ENCODE measurements at places on chromosomes 16 and 17.
A peak's percentile ranks its signal among the peaks of the same experiment; 100 is the strongest.

DNA sequence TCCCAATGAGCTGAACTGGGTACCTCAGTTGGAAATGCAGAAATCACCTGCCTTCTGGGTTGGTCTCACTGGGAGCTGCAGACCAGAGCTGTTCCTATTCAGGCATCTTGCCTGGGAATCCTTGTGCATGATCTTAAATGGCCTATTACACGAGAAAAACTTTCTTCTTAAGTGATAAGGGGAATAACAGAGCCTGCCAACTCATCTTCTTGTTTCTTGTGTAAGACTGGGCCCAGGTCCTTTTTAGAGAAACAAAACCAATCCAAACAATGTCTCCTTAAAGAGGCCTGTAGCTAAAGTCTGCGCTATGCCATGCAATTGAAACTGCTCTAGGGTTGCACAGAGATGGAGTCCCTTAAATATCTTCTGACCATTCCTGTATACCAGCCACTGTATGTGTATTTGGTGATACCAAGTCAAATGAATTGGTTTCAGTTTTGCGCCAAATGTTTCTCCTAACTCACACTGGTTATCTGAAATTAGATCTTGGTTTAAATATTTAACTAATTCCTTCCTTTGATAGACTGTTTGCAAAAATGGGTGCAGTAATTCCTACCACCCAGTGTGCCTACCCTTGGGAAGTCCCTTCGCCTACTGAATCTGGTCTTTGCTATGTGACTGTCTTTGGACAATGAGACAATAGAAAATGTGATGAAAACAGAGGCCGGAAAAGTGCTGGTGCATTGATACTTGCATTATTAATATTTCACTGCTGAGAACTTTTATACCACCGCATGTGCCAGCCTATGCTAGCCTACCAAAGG, 6.5 kb upstream of the CCL23 start:
- no peak for DNase-seq

GRCh38 chr16:78199325-78200022, 100.0 kb downstream of the WWOX start:
- no peak for DNase-seq

GRCh38 chr16:81488687-81489411, 44.2 kb downstream of the CMIP start:
- no peak for DNase-seq

DNA sequence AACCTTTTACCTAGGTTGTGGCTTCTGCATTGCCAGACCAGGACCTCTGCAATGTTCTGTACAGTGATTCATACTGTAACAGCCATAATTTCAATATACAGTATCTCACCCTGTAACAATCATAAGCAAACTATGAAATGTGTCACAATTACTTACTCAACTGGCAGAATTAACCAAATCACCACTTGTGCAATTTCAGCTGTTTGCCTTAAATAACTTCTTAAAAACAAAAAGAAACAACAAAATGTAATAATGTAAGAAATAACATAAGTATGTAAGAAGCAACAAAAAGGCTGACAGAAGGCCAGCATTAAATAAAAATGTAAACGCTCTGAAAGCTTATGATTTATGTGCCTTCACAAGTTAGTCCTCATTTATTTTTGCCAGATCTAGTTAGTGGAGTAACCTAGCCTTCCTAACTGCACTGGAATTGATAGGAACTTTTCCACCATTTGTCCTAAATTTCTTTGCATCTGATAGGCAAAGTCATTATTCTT, 96.9 kb downstream of the SKAP1 start:
- DNase-seq: no peak

DNA sequence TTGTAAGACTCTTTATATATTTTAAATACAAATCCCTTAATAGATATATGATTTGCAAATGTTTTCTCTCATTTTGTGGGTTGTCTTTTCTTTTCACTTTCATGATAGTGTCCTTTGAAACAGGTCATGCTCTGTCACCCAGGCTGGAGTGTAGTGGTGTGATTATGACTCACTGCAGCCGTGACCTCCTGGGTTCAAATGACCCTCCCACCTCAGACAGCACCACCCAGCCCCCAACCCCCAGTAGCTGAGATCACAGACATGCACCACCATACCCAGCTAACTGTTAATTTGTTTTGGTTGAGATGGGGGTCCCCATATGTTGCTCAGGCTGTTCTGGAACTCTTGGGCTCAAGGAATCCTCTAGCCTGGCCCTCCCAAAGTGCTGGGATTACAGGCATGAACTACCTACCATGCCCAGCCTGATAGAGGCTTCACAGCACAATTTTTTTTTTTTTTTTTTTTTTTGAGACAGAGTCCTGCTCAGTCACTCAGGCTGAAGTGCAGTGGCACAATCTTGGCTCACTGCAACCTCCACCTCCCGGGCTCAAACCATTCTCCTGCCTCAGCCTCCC, 18.5 kb upstream of the TMIGD1 start:
- no peak for DNase-seq

GRCh38 chr17:68682903-68683302, 81.7 kb upstream of the FAM20A start:
- no peak for DNase-seq

GRCh38 chr16:20868890-20869289, 31.3 kb downstream of the DCUN1D3 start:
- DNase-seq: peak; percentile 47

DNA sequence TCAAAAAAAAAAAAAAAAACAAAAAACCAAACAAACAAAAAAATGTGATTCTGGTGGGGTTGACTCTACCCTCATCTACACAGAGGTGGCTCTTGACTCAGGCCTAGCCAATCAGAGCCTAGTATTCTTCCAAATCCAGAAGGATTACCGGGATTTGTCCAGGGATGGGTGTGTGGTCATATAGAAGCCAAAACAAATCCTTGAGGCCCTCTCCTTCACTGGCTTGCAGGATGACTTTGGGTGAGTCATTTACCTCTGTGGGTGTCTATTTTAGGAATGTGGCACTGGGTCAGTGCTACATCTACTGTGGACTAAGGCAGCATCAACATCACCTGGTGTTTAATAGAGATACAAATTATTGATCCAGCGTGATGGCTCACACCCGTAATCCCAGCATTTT, 93.2 kb upstream of the RBBP6 start:
- no peak for DNase-seq

DNA sequence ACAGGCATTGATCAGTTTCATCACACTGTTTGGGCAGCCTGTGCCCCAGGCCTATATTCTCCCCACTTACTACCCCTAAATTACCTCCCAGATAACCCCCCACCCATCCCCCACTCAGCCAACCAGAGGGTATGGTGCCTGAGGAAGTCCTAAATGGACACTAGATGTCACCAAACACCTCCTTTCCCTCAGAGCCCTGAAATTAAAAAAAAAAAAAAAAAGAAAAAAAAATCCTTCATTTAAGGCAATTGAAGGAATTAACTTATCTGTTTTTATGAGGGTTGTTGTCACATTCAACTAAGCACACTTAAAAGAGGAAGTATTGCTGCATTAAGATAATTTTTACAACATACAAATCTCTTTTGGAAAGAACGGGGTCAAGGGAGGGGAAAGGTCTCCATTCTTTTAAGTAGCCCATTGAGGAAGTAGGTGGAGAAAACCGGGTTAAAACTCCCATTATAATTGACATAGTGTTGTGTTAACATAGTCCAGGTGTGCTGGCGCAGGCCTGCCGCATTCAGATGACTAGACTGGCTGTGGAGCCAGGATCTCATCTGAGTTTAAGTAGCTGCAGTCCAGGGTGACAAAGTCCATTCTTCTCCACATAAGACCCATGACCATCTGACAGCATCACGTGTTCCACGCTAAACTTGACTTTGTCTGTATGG, 46.3 kb downstream of the SNX11 start:
- peak; percentile 68 for DNase-seq

DNA sequence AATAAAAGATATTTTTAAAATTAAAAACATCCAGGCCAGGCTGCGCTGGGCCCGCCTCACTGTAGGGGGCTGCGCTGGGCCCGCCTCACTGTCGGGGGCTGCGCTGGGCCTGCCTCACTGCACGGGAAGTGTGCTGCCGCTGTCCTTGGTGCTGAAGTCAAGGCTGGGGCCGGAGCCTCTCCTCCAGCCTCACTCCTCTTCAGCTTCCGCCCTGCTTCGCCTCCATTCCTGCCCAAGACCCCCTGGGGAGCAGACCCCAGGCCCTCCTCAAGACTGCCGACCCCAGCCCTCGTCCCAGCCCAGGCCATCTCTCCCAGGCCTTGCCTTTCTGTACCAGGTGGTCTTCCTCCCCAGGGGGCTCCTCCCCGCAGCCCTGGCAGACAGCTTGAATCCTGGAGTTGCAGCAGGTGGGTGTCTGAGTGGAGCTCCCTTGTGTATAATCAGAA, 26.2 kb downstream of the ENDOV start:
- DNase-seq: peak; percentile 99

GRCh38 chr16:73887911-73888310, 408.7 kb upstream of the PSMD7 start:
- DNase-seq: no peak

DNA sequence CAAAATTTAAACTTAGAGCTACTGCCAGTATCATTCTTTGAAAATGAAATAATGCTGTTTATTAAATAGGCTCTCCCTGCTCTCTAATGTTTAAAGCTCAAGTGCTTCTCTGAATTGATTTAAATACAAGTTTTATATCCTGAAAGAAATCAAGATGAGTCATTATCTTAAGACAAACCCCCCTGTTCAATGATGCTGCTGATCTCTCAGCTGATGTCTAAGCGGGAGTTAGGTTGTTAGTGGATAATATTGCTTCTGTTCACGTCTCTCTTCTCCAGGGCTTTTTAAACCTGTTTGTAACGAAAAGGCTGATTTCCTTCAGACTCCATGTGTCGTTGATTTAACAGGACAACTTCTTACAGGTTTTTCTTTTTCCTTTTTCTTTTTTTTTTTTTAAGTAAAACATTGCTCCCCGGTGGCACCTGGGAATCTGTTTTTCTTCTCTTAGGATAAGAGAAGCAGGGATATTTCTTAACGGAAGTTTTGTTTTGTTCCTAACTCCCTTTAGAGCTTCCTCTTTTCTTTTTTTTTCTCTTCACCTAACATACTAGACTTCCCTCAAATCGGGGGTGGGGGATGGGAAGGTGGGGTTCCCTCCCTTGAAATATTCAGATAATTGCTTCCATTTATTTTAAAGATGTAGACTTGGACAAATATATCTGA, 807 bp upstream of the LYRM9 start:
- DNase-seq: no peak

GRCh38 chr16:54241525-54241924, 45.1 kb downstream of the IRX3 start:
- DNase-seq: peak; percentile 36

GRCh38 chr16:50743581-50744225, 1.8 kb downstream of the CYLD start:
- no peak for DNase-seq

GRCh38 chr17:18363101-18364049, at the start of gene SHMT1:
Gene SHMT1 (minus strand): TSS chr17:18363550. CDS start chr17:18355981, 7,569 bp downstream.
- peak; percentile 99 for DNase-seq

GRCh38 chr17:39217734-39218369, 7.9 kb downstream of the STAC2 start:
- DNase-seq: no peak

DNA sequence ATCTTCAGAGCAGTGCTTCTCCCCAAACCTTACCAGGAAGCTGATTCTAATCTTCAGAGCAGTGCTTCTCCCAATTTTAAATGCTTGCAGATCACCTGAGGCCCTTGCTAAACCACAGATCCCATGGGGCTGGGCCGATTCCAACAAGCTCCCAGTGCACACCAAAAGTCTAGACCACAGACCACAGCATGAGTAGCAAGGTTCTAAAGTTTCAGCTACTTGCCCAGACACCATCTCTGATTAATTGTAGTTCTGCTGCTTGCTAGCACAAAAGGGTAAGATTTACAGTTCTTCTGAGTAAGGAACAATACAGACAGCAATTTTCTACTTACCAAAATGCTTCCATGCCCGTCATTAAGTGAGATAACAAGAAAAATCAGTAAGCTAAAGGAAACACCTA, 12.2 kb downstream of the CLEC3A start:
- DNase-seq: no peak

DNA sequence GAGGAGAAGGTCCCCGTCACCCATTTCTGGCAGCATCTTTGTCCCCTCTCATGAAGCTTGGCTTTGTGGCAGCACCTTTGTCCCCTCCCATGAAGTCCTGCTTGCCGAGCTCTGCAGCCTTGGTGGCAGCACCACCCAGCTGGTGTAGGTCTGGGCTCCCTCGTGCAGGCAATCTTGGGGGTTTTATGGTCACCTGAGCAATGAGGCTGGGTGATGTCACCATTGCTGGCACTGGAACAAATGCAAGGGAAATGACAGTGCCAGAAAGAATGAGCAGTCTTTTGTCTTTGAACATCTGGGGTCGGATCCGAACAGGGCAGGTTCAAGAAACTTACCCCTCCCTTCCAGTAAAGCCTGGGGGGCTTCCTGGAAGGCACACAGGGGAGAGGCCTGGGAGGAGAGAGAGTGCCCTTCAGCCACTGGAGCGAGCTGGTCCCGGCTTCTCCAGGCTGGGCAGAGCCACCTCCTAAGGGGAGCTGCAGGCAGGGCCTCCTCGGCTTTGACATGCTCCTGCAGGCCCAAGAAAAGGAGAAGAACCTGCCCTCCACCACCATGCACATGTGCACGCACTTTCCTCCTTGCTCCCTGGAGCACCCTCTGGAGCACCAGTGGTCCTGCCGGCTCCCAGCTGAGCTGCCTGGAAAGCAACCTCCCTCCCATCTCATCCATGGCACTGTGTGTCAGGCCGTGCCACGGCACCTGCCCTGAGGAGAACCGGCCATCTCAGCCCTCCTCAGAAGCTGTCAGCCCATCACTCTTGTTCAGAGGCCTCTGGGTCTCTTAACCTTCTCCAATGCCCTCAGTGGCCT, 16.0 kb downstream of the BTBD17 start:
- DNase-seq: no peak

- DNase-seq: no peak
These were observed 127.8 kb downstream of the CPPED1 start for GRCh38 chr16:12675852-12676251.

DNA sequence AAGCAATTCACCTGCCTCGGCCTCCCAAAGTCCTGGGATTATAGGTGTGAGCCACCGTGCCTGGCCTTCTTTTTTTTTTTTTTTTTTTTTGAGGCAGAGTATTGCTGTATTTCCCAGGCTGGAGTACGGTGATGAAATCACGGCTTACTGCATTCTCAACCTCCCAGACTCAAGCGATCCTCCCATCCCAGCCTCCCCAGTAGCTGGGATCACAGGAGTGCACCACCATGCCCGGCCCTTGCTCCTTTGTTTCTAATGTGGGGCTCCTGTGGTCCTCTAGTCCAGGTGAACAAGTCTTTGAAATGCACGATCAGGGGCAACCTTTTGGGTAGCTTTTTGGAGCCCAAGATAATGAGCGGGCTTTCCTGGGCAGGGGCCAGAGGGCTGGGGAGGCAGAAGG, 23.2 kb downstream of the CMIP start:
- DNase-seq: no peak

DNA sequence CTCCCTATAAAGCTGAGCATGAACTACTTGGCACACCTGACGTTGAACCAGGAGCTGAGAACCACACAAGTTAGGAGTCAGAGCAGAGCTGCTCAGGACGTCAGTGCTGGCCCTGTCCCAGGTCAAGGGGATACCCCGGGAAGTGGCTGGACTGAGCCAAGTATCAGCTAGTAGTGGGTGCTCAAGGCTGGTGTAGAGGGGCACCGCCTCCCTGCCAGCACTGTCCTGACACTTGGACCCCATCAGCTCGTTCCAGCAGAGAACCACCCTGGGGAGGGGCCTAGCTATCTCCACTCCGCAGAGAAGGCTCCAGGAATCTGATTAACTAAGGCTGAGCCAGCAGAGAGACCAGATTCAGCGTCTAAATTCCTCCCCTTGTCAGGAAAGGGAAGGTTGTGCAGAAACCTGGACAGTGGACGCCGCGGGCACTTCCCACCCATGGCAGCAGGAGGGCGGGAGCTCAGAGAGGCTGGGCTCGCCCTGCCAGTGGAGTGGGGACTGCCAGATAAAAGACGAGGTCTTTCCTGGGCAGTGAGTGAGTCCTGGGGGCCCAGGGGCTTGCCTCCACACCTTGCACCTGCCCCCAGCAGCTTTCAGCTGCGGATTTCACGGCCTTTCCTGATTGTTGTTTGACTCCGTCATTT, 21.0 kb downstream of the C16orf90 start:
- DNase-seq: no peak

All from iPS-NIHi11 (cell line).